ENCODE measurements at places on chromosomes 4 and X.

GRCh38 chr4:31482691-31483090 is 762.5 kb downstream of the PCDH7 start:
- no peak for DNase-seq

DNA sequence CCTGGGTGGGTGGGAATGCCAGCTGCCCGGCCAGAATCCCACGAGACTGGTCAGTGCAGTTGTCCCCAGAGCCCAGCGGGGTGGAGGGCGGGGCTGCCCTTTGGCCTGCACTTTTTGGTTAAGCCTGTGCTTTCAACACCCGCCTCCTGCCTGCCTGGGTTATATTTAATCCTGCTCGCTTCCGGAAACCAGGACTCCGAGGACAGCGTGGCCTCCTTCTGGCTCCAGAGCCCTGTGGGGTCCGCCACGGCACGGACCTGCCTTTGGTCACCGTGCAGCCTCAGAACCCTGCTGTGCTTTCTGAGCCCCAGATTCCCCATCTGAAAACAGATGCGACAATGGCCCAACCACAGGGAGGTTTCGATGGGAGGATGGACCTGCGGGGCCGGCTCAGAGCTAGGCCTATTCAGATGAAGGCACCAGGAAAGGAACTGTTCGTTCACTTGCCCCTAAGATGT is 29.4 kb upstream of the KIAA0232 start:
- no peak for DNase-seq

DNA sequence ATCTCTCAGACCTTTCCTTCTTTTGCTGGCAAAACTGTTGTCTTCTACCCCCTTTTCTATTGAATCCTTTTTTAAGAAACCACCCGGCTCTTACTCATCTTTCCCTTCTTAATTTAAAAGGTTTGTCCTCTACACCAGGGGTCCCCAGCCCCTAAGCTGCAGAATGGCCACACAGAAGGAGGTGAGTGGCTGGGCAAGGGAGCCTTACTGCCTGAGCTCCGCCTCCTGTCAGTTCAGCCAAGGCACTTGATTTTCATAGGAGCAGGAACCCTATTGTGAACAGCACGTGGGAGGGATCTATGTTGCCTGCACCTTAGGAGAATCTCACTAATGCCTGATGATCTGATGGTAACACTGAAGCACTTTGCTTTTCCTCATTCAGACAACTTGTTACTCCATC is 726.3 kb upstream of the INTU start:
- DNase-seq = no peak

- peak; percentile 64 for DNase-seq
Observed at GRCh38 chrX:34629572-34629971, 27.5 kb downstream of the TMEM47 start.

- DNase-seq = no peak
Observed at GRCh38 chr4:98570151-98570797, 88.1 kb downstream of the TSPAN5 start.

- DNase-seq = no peak
Observed at GRCh38 chr4:74570095-74570494, 125.2 kb downstream of the AREG start.

DNA sequence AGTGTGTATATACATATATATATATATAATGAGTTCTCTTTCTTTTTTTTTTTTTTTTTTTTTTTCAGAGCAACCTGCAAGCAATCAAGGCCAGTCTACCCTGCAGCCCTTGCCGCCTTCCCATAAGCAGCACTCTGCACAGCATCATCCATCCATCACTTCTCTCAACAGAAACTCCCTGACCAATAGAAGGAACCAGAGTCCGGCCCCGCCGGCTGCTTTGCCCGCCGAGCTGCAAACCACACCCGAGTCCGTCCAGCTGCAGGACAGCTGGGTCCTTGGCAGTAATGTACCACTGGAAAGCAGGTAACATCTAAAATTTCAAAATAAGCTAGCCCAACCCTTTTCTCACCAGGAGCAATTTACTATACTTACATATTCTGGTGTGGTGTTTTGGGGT is 316.3 kb downstream of the DCTD start:
- no peak for DNase-seq

DNA sequence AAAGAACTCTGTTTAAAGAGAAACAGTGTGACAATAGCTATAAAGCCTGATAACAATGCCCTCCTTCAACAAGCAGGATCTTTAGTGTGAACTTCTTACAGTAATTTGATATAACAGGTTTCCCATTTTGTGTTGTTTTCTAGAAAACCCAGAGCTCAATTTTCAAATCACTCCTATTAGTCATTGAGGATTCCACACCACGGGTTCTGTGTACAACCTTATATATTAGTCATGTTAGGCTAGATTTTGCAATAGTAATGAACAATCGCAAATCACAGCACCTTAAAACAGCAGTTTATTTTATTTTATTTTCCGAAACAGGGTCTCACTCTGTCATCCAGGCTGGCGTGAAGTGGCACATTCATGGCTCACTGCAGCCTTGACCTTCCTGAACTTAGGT is 1020.9 kb upstream of the INTU start:
- DNase-seq = no peak

DNA sequence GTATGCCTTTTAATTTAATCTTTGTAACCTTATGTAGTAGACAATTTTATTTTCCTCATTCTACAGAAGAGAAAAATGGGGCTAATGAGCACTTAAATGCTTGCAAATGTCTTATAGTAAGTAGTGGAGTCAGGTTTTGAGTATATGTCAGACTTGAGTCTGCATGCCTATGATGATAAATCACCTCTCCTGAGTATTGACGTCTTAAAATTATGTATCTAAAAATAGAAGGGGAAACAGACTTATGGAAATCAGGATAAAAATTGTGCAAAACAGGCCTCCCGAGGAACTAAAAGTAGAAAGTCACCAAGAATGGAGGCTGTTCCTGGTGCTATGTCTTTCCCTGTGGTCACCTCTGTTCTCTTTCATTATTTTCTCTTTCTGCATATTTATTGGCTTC is 92.7 kb downstream of the STIM2 start:
- no peak for DNase-seq

DNA sequence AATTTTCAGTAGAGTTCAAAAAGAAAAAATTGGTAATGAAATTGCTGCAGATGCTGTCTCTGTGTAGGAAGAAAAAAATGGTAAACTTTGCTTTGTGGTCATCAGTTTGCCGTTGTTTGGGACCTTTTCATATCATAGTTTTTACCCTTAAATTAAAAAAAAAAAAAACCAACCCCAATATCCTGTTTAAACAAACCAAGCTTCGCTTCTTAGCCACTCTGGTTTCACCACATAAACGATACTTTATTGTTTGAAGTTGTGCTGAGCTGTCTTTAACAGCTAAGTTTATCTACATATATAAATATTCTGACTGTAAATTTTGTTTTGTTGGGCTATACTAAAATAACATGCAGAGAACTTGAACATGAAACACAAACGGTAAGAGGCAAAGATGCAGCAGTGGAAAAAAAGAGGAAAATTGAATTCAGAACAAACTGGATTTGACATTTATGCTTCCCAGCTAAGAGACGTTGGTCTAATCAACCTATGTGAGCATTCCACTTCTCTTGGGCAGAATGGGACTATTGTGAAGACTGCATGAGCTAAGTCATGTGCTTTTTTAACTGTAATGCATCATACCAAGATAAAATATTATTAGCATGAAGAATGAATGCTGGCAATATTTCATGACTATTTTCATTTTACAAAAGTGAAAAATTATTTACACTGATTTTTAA is 15.7 kb upstream of the H2AZ1 start:
- no peak for DNase-seq

DNA sequence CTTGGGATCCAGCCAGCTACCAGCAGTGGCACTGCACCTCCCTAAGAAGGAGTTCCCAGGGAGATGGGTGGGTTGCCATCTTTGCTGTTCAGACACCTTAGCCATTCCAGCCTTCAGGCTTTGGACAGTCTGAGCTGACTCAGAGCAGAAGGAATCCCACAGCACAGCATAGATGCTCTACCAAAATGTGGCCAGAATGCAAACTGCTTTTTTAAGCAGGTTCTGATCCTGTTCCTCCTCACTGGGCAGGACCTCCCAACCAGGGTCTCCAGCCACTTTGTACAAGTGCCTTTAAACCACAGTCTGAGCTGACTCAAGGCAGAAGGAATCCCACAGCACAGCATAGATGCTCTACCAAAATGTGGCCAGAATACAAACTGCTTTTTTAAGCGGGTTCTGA is 209.0 kb downstream of the NPNT start:
- DNase-seq = no peak

- no peak for DNase-seq
Observed at GRCh38 chr4:52870225-52870624, 8.1 kb downstream of the RASL11B start.

GRCh38 chr4:40199999-40200874 is 3.4 kb downstream of the RHOH start:
- peak; percentile 55 for DNase-seq

- peak; percentile 85 for DNase-seq
Observed at GRCh38 chrX:68989865-68990606, 161.2 kb downstream of the EFNB1 start.

DNA sequence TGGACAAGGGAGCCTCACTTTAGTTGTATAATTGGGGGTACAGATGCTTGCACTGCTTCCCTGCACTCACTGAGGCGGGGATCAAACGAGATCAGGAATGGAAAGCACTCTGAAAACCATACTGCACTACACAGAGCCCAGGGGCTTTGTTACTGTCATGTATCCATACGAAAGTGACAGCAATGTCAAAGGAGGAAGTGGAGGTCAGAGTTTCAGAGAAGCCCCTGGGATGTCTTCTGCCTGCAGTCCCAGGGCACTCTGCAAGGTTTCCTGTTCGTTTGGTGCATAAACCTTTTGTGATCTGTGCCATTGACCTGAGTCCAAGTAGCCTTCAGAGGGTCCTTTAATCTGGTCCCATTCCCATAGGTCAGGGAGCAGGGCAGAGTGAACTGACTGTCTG is 31.2 kb downstream of the RNF175 start:
- no peak for DNase-seq

- no peak for DNase-seq
Observed at GRCh38 chrX:147403040-147403439, 508.7 kb upstream of the FMR1 start.

DNA sequence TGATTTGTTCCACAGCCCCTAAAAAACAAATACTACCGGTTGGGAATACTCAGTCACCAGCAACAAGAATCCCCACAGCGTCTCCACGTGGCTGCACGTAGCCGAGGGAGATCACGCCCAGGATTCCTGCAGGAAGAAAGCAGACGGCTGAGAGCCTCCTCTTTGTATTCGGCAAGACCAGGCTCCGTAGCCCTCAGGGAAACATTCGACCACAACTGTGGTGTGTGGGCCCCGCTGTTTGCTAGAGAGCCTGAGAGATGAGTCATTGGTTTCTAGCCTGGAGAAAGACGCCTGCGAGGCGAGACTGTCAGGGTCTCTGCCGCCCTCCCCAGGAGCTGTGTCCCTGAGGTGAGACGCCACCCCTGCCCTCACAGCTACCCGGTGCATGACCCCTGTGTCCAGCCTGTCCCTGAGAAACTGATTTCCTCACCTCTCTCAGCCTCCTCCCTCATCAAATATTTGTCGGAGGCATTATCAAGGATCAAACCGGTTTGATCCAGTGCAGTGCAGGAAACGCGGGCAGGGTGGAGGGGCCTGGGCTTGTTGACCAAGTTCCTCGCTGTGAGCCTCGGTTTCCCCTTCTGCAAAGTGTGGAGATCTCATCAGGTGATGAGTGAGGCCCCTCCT is 4.7 kb upstream of the S100P start:
- peak; percentile 96 for DNase-seq

- DNase-seq = no peak
Observed at GRCh38 chrX:130039847-130040246, 57.4 kb downstream of the BCORL1 start.

DNA sequence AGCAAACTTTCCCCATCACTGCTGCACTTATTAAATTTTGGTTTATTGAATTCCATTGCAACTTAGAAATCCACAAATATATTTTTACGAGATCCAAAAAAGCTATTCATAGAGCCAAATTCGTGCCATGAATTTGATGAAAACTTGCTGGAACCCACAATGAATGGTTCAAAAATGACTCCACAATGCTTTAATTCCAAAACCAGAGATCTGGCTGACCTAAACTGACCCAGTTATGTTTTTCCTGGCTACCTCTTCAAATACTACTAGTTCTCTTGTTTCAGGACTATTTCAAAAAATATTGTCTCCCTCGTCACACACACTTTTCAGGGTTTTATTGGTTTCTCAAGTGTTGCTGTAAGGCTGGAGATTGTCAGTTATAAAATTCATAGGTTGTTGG is 474.8 kb downstream of the PDGFC start:
- DNase-seq = peak; percentile 76

- DNase-seq = peak; percentile 45
Observed at GRCh38 chrX:100647095-100647494, 3.1 kb downstream of the SRPX2 start.

- DNase-seq = peak; percentile 58
Observed at GRCh38 chrX:106898462-106898861, 4.7 kb downstream of the RIPPLY1 start.

- DNase-seq = no peak
Observed at GRCh38 chrX:9336456-9336855, 128.4 kb upstream of the TBL1X start.

DNA sequence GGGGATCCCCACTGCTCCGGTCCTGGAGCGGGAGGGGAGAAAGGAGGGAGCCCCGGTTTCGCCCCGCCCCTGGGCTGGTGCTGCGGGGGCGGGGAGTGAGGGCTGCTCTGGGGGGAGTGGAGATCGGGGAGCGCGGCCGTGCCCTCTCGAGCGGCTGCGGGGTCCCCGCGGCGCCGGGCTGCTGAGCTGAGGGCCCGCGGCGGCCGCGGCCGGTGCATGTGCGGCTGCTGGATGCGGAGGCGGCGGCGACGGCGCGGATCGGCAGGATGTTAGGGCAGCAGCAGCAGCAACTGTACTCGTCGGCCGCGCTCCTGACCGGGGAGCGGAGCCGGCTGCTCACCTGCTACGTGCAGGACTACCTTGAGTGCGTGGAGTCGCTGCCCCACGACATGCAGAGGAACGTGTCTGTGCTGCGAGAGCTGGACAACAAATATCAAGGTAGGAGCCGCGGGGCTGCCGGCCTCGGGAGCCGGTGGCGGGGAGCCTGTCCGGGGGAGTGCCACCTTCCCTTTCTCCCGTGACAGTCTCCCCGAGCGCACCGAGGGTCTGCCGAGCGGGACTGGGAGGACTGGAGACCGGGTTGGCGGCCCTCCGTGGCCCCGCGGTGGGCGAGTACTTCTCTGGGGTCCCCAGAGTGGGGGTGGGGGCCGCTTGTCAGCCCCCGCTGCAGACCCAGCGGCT is at the start of gene ING2:
ING2 (plus strand) TSS at position 129 of the 681 bp plus-strand sequence; CDS start at position 267, 138 bp downstream.
- DNase-seq = no peak

DNA sequence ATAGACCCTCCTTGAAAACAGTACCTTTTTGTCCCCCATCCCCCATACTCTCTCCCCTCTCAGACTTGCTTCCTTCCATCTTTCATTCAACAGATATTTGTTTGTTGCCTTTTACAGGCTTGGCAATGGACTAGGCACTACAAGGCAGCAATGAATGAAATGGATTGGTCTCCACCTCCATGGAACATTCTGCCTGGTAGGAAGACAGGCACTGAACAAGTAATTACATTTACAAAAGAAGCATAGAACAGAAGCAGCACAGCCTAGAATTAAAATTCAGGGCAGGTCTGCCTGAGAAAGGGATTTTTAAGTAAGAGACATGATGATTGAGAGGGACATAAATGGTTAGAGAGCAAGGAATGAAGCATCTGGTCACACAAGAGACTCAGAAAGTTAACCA is 346.1 kb downstream of the GRXCR1 start:
- DNase-seq = no peak
